T1000 (cell line): ENCODE measurements at places on chromosomes 4 and X.

GRCh38 chr4:89049853-89050252 is 7.1 kb downstream of the FAM13A start:
- no peak for DNase-seq

GRCh38 chr4:106806158-106806797 is 229.8 kb downstream of the DKK2 start:
- DNase-seq = no peak

- no peak for DNase-seq
These were observed 139.8 kb downstream of the WDFY3 start for GRCh38 chr4:84826681-84827080.

DNA sequence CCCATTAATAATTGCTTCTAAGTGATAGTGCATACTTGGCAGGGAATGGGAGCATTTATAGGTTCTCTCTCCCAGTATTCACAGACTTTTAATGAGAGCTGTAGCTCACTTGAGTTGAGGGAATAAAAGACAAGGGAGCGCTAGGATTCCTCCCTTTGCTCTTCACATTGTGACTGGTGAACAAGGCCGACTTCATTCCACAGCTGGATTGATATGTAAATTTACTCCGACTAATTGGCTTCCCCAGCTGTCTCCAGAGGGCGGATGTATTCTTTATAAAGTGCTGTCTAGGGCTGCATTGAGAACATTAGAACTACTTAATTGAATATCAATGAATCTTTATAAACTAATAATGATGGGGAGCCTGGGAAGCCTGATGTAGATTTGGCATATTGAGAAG is 63.4 kb downstream of the GPR50 start:
- no peak for DNase-seq

DNA sequence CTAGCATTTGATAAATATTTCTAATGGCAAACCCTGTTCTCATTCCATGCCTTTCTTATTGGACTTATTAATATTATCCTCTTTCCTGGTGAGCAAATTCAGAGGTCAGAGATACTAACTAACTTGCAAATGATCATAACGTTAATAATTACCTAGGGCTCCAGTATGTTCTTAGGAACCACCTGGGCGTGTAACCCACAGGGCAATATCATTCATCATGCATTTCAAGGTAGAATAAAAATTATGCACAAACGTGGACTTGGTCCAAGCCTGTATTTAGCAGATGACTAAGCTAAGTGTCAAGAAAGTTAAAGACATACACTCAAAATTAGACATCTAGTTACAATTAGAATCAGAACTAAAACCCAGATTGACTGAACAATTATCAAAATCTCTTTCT is 850.1 kb downstream of the TRIML1 start:
- DNase-seq = no peak

DNA sequence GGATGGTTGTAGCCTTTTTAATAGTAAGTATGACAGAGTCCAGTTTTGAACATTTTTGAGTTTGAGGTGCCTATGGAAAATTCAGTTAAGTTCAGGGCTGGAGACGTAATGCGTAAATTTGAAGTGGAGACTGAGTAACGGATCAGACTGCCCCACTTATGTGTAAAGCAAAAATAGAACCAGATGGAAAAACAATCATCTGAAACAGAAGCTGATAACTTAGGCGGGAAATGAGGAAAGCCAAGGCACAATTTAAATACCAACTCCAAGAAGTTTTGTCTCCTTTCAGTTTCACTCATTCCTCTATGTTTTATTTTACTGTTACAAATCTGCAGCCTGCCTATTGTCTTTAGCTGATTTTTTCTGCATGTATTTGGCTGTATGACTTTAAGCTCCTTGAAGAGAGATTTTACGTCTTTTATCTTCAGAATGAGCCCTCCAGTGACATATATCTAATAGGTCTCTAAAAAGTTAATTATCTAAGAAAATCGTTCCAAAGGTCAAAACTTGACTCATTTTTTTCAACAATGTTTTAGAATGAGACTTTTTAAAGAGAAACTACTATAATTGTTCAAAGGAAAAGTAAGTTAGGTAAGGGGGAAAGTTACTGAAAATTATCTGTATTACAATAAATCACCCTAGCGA is 1.1 kb downstream of the SGCB start:
- no peak for DNase-seq
